Femur (tissue), 1 donor: ENCODE measurements at places on chromosomes 4 and X.

DNA sequence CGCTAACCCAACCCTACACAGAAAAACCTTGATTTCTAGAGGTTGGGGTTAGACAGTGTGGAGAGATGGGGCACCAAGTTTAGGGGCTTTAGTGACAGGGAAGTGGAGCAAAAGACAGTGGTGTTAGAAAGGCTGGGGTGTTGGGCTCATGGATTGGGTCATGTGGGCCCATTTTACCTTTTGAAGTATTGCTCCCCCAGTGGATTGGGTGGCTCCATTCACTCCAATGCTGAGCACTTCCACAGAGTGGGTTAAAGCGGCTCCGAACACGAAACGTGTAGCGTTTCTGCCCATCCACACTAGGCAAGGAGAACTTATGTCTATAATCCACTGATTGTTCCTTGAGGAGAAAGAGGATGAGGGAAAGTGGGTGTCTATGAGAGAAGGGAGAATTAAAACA, 2.3 kb downstream of the IL2RG start:
- DNase-seq, result no peak

DNA sequence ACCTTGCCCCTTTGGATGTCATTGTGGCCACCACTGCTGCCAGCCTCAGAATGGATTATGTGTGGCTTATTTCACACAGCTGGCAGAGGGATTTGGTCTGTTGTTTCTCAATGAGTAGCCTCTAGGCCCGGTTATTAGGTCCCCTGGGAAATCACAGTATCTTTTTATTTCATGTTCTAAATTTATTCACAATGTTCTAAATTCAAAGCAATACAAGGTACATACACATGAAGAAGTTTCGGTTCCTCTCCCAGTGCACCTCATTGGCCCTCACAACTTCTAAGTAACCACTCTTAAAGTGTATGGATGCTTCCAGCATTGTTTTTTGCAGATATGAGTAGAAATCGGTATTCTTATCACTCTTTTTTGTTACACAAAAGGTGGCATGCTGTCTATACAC, 262.7 kb downstream of the RCHY1 start:
- DNase-seq, result no peak

DNA sequence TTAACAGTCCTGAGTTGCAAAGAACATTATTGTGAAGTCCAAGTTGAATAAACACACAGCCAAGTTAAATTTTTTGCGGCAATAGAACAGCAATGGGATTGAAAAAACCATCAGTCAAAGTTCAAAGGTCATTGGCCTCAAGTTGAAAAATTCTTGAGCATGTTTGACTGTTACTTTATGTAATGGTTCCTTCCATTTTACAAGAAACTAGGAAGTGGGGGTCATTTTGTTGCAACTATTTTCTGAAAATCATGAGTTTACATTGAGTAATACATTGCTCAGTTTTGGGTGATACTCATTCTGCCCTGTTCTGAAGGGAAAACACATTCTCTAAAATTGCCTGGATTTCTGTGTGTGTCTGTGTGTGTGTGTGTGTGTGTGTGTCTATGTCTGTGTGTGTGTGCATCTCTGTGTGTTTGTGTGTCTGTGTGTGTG, 5.2 kb upstream of the IRF2 start:
- DNase-seq, result no peak

GRCh38 chr4:80252427-80252826, 14.0 kb upstream of the FGF5 start:
- no peak for DNase-seq
